ENCODE measurements at places on chromosomes 1 and 21. TPM values are rescaled to one million over a fixed set of nuclear protein-coding genes. Genes with fewer than 3 reads are reported as not detected.

- peak; percentile 92 for DNase-seq
Observed at GRCh38 chr1:165376041-165376810, 19.7 kb upstream of the LMX1A start.

- DNase-seq = no peak
Observed at GRCh38 chr1:240526312-240526711, 85.6 kb downstream of the GREM2 start.

VAV3 gene
- polyA plus RNA-seq = 0.30 TPM

- no peak for DNase-seq
Observed at GRCh38 chr1:201503397-201504176, 3.3 kb downstream of the CSRP1 start.

DMRTA2 gene
- not detected for polyA plus RNA-seq

- no peak for DNase-seq
Observed at GRCh38 chr1:106960412-106960811, 96.1 kb upstream of the PRMT6 start.

SEMA6C gene
- 8.9 TPM for polyA plus RNA-seq

OLIG2 gene
- not detected for polyA plus RNA-seq

GJA8 gene
- not detected for polyA plus RNA-seq

DNA sequence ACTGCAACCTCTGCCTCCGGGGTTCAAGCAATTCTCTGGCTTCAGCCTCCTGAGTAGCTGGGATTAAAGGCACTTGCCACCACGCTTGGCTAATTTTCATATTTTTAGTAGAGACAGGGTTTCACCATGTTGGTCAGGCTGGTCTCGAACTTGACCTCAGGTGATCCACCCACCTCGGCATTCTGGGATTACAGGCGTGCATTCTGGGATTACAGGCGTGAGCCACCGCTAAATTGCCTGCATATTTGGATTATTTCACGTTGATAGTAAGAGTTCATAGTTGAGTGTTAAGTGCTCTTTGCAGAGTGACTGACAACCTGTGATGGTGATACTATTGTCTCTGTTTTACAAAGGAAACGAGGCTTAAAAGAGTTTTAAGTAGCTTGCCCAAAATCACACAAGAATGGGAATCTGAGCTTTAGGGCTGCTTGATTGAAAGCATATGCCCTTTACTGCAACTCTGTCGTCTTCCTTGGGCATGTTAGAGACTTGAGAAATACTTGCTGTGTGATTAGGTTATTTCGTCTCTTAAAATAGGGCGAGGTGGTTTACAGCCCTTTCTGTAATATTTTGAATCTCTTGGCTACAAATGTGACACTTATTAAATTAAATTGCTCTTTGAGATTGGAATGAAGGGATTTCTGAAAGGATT, 12.4 kb downstream of the CDC42 start:
- no peak for DNase-seq

DNA sequence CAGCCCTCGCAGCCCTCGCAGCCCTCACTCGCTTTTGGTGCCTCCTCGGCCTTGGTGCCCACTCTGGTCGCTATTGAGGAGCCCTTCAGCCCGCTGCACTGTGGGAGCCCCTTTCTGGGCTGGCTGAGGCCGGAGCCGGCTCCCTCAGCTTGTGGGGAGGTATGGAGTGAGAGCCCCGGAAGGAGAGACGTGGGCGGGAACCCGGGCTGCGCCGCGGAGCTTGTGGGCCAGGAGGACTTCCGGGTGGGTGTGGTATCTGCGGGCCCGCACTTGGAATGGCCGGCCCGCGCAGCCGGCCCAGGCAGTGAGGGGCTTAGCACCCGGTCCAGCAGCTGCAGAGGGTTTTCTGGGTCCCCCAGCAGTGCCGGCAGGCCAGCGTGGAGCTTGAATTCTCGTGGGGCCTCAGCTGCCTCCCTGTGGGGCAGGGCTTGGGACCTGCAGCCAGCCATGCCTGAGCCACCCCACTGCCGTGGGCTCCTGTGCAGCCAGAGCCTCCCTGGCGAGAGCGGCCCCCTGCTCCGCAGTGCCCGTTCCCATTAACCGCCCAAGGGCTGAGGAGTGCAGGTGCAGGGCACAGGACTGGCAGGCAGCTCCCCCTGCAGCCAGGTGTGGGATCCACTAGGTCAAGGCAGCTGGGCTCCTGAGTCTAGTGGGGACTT, 9.9 kb upstream of the CFHR2 start:
- peak; percentile 38 for DNase-seq

- no peak for DNase-seq
Observed at GRCh38 chr1:151574575-151575529, 34.7 kb downstream of the TUFT1 start.

KCNJ6 gene
- not detected for polyA plus RNA-seq

DNA sequence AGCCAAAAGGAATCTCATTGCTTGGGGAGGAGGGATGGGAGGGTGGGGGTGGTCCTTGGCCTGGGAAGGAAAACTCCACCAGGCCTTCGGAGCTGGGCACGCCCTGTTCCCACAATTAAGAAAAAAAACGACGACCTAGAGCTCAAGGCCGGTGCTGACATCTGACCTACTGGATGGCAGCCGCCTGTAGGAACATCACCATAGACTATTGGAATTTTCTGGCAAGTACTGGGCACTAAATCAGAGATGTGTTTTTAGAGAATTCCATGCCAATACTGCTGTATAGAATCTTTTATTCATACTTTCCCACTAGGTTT, 729 bp downstream of the NADK start:
- DNase-seq = peak; percentile 65

DNA sequence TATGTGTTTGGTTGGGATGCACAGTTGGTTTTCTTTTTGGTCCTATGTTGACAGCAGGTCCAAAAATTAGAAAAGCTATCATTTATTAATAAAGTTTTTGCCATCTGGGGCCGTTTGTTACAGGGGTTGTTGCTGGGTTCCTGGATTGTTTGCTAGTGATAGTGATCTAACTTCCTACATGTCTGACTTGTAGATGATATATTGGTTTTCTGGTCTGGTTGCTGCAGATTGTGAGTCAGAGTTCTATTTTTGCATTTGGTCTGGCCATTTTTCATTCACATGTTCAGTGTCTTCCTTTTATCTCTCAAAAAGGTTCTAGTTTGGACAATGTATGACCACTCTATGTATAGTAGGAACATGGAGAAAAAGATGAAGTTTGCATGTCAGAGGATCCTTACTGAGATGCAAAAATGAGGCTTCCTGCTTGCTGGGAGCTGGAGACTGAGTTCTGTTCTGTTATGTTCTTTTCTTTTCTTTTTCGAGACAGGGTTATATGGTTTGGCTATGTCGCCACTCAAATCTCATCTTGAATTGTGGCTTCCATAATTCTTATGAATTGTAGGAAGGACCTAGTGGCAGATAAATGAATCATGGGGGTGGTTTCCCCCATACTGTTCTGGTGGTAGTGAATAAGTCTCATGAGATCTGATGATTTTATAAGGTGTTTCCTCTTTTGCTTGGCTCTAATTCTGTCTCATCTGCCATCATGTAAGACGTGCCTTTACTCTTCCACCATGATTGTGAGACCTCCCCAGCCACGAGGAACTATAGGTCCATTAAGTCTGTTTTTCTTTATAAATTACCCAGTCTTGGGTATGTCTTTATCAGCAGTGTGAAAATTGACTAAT, 4.2 kb upstream of the NVL start:
- no peak for DNase-seq

DNA sequence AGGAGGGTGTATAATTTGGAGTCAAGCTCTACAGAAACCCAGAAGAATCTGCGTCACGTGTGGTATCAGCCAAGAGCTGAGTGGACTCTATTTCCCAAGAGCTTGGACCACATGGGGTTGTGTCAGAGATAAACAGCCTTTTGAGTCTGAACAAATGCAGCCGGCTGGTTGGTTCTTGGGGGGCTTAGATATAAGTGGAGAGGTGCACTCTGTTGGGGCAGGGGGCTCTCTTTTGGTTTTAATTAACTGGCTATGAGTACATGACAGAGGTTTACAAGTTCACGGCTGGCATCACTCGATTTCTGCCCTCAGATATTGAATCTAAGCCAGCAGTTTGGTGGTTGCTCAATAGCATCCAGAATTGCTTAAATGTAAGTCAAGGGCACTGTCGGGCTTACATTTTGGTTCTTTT, 501 bp upstream of the MRAP start:
- DNase-seq = no peak

DDR2 gene
- 1.3 TPM for polyA plus RNA-seq

GRCh38 chr1:158998781-158999161, 10.9 kb upstream of the IFI16 start:
- DNase-seq = peak; percentile 60
